GOT3 (cell line): ENCODE measurements at places on chromosomes 1 and 21.

GRCh38 chr1:207817778-207818751 lies 66.2 kb downstream of the CD46 start:
- DNase-seq = no peak

DNA sequence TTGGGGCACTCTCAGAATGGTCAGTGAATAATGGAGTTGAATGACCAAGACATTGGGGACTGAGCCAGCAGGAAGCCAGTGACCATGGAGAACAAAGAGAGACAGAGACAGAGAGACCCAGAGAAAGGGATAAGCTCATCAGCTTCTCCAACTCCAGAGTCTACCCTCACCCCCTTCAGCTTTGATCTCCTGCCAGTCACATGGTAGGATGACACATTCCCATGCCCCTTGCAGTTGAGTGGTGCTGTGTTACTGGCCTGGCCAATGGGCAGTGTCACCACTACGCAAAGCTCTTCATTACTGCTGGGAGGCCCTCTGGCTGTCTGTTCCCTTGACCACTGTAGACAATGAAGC lies 643.5 kb downstream of the AJAP1 start:
- no peak for DNase-seq

DNA sequence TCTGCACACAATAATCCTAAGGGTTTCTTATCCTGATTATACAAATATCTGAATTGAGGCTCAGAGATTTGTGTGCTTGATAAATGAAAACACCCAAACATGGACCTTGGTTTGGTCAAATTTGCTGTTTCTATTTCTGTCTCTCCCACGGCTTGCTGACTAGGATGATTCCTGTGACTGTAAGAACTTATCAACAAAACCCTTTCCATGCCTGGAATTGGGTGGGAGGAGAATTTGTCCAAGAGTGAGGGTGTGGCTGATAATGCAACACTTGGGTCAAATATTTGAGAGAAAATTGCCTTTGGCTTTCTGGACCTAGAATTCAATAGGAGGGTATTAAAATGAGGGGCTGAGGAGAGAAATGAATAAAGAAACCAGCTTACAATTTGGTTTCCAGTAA lies 48.0 kb downstream of the RHBG start:
- DNase-seq = no peak

DNA sequence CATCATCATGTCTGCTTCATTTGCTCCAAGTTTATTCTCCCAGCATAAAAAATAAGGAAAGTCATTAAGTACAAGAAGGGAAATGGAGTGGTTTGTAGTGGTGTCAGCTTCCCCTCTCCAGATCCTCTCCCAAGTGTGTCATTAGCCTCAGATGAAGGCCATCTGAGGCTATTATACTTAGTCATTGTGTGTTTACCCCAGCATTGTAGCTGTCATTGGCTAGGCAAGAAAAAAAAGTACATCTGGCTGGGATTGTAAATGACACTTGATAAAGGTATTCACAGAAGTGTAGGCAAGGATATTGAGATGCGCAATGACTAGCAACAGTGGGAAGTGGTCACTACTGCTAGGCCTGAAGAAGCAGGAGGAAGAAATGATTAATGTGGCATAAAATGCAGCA lies 316.9 kb upstream of the SGIP1 start:
- no peak for DNase-seq

DNA sequence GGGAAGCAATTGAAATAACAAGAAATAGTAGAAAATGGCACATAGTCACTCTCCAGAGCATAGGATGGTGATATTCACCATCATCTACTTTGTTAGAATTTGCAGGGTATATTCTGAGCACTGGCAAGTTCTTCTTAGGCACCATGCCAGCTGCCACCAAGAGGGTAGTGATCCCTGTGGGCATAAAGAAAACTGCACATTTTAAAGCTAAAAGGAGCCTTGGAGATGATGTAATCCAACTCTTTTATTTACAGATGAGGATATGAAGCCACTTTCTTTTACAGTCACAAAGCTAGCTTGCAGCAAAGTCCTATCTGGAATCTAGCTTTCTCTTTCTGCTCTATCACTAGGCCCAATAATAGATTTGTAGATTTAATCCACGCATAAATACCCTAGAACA lies 69.0 kb downstream of the PTGER3 start:
- no peak for DNase-seq

DNA sequence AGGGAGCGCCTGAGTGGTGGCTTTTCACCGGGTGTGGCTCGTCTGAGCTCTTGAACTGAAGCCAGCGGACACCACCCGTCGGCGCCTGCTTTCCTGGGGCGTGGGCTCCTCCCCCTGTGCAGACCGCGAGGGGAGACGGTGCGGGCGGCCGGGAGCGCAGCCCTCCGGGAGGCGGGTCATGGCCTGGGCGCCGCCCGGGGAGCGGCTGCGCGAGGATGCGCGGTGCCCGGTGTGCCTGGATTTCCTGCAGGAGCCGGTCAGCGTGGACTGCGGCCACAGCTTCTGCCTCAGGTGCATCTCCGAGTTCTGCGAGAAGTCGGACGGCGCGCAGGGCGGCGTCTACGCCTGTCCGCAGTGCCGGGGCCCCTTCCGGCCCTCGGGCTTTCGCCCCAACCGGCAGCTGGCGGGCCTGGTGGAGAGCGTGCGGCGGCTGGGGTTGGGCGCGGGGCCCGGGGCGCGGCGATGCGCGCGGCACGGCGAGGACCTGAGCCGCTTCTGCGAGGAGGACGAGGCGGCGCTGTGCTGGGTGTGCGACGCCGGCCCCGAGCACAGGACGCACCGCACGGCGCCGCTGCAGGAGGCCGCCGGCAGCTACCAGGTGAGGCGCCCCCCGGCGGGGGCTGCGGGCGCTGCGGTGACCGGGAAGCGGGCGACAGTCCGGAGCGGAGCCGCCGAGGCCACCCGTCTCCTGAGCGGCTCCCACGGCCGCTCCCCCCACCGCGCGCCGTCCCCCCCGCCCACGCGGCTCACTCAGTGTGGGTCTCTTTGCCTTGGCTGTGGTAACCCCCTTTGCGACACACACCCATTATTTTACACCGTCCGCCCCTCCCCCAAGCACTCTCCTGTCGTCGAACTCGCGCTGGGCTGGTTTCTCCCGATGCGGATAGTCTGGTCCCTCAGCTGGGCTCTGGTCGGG lies at the start of gene TRIM58:
TSS of gene TRIM58 (plus strand) at position 119 of the 916 bp plus-strand sequence. CDS start at position 179, 60 bp downstream.
- no peak for DNase-seq

DNA sequence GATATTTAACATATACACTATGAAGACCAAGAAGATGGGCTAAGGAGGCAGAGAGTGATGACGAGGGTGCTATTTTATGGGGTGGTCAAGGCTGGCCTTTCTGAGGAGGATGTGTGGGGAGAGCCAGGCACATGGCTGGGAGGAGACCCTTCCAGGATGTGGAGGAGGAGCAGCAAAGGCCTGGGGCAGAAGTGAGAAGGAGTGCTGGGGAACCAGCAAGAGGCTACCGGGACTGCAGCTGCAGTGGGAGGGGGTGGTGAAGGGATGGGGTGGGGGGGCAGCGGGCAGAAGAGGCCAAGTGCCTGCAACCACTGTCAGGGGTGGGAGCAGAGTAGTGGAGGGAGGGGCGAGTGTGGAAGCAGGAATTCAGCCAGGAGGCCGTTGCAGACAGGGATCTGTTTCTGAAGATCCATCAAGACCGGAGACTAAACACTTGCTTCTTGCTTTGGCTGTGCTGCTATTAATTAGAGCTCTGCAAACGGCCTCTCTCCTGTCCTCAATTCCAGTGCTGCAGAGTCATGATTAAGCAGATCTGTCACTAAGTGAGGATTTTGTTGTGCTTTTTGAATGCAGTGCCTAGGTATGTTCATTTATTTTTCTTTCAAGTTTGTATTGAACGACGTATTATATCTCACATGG lies 89.9 kb downstream of the IER5 start:
- no peak for DNase-seq

DNA sequence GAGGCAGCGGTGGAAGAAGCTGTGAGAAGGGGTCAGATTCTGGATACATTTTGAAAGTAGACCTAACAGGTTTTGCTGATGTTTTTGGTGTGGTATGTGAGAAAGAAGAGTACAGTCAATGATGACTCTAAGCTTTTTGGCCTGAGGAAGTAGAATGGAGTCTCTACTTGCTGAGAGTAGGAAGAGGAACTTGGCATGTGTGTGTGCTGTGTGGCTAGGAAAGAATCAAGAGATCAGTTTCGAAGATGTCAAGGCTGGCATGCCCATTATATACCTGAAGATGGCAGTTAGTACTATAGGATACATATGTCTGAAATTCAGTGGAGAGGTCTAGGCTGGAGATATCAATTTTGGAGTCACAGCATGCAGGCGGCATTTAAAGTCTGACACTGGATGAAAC lies 64.4 kb downstream of the MAB21L3 start:
- DNase-seq = no peak

DNA sequence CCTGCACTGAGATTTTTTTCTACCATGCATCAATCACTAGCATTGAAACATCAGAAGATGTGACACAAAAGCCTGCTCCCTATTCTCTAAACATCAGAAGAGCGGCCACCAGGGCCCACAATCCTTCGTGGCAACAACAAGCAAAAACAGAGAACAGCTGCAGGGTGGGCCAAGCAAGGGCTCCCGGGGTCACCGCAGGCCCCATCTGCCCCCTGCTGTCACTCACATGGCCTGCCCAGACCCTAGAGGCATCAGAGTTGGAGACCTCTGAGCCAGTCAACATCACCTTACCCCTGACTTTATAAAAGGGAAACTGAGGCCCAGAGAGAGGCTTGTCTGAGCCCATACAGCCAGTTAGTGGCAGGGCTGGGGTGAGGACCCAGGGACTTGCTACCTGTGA lies 1.8 kb downstream of the LAPTM5 start:
- DNase-seq = no peak

- no peak for DNase-seq
Observed at GRCh38 chr1:246768403-246769020, 44.3 kb downstream of the SCCPDH start.

DNA sequence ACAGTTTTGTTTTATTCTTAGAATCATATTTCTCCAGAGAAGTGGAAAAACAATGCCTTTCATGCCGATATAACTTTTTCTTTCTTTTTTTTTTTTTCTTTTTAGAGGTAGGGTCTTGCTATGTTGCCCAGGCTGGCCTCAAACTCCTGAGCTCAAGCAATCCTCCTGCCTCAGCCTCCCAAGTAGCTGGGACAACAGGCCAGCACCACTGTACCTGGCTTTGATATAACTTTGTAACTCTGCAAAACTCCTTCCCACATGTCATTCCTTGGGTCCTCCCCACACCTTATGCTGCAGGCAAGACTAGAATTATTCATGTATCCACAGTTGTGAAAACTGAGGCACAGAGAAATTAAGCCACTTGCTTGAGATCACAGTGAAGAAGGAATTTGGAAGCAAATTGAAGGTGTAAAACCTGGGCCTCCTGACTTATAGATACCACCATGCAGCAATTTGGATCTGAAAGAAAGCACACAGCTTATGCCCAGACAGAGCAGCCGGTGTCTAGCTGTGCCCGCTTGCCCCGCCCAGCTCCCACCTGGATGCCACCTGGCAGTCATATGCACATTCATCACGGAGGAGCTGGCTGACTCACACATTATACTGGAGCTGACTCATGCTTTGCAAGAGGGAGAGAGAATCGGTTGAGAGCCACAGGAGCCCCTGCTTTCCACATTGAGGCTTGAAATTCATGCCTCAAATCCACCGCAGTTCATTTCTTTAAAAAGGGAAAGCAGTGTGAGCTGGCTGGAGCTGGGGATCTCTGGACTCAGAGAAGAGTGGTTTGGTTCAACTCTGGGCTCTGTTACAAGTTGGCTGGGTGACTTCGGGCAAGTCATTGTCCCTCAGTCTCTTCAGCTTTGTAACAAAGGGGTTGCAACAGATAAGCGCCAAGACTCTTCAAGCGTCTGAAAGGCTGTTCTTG lies 8.3 kb upstream of the SLC2A1 start:
- DNase-seq = no peak

DNA sequence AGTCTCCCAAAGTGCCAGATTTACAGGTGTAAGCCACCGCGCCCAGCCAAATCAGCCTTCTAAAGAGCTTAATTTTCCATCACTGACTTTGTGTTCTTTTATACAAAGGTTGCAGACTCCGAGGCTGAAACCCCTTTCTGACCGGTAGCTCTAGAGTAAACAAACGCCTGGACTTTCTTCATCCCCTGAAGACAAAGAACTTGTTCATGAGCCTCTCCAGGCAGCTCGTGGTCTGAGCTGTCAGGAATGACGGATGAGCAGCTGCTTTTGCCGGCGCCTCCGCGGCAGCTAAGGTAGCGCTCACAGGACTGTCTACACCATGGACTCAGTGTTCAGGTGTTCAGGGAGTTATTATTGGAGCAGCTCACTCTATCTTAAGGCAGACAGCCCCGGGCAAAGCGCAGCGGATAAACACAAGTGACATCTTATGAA lies 128.5 kb upstream of the ERRFI1 start:
- DNase-seq = no peak

GRCh38 chr1:63643926-63644325 lies 50.7 kb downstream of the PGM1 start:
- no peak for DNase-seq

GRCh38 chr1:231108516-231109302 lies 53.1 kb upstream of the TRIM67 start:
- no peak for DNase-seq

GRCh38 chr1:93703643-93704042 lies 22.0 kb upstream of the BCAR3 start:
- DNase-seq = no peak

DNA sequence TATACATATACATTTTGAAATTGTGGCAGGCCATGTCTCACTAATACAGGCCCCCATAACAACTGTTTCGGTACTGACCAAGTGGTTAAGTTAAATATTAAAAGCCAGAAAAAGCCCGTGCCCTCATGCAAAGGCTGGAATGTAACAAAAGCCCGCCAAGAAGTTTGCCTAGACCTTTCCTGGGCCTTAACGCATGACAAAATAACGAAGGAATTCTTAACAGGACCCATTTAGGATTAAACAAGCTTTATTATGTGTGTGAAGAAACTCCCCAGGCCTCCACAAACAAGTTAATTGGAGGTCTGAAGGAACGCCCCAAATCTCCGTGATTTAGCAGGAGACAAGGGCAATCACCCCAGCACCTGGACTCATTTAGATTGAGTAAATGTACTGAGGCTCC lies 42.4 kb downstream of the TNFSF4 start:
- DNase-seq = no peak
